ENCODE measurements at places on chromosomes 5 and 9.
A peak's percentile ranks its signal among the peaks of the same experiment; 100 is the strongest.

GRCh38 chr9:35801328-35802128 is 10.1 kb downstream of the NPR2 start:
- H3K27ac ChIP-seq: no peak overlapping the region
- H3K4me1 ChIP-seq: no peaks in the 10 kb centered on the region
- no peak overlapping the region for H3K4me3 ChIP-seq
- H3K36me3 ChIP-seq: peaks cover 9% of the 10 kb centered on the region
- no peak for DNase-seq

DNA sequence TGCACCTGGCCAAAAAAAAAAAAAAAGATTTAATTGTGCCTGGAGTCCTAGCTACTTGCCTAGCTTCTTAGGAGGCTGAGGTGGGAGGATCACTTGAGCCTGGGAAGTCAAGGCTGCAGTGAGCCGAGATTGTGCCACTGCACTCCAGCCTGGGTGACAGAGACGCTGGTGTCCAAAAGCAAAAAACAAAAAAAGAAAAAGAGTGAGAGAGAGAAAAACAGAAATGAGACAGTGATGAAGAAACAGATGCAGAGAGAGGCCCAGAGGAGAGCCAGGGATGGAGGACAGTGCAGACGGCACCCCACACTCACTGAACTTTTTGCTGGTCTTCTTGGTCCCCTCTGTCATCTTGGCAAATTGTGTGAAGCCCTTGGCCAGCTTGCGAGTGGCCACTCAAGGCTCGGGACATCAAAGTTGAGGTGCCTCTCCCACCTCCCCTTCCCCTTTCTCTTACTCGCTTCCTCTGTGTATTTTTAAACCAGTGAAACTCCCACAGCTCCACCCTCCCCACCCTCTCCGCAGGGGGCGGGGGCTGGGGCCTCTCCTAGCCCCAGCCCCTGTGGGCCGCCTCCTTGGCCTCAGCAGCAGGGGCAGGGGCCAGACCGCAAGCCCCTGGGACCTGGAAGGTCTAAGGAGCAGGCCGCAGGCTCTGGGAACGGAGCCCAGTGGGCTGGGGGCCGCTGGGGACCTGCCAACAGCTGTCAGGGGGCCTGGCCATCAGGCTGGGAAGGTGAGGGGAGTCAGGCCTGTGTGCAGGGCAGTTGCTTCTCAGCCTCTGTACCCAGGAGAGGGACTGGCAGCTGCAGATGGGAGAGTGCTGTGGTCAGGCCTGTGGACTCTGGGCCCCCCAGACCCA is at the start of gene SH2D3C:
SH2D3C (minus strand) TSS at position 387 of the 856 bp plus-strand sequence; CDS start at position 348, 39 bp downstream.
- no peak within 1 kb of the TSS for H3K4me3 ChIP-seq
- no peak for DNase-seq
- no peak within 1 kb of the TSS for H3K27ac ChIP-seq
- no peaks in the 10 kb centered on the region for H3K4me1 ChIP-seq
- H3K36me3 ChIP-seq: no peaks in the 10 kb centered on the region
- no peaks in the 10 kb centered on the region for H3K27me3 ChIP-seq

GRCh38 chr5:159515909-159516415 is 185.7 kb upstream of the IL12B start:
- H3K4me1 ChIP-seq: no peaks in the 10 kb centered on the region
- peak; percentile 73 for DNase-seq
- no peaks in the 10 kb centered on the region for H3K36me3 ChIP-seq
- H3K27ac ChIP-seq: no peak overlapping the region
- no peak overlapping the region for H3K4me3 ChIP-seq

- H3K27ac ChIP-seq: no peak overlapping the region
- no peak overlapping the region for H3K4me3 ChIP-seq
- no peaks in the 10 kb centered on the region for H3K27me3 ChIP-seq
Measured at GRCh38 chr9:126461608-126462007, 135.0 kb downstream of the MVB12B start.

DNA sequence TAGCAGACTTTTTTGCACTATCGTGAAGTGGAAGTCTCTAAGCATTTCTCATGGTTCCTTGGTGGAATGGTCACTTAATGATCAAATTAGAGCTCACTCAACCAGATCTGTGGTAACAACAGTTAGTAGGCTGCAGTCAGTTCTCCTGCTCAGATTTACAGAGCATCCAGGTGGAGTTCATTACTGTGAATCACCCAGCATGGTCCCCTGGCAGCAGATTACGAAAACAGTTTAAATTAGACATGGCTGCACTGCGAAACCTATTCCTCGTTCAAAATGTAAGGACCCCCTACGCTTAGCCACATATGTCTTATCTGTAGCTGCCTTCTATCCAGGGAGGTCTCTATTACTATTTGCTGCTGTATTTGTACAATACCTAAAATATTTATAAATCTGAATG is 823.6 kb upstream of the ARRDC3 start:
- no peak overlapping the region for H3K4me3 ChIP-seq
- no peak for DNase-seq
- no peaks in the 10 kb centered on the region for H3K4me1 ChIP-seq

Data from pancreas (tissue), 10 donors.